ENCODE measurements at places on chromosomes 1 and 21.
A peak's percentile ranks its signal among the peaks of the same experiment; 100 is the strongest.

GRCh38 chr1:183915625-183916510 is 110.9 kb downstream of the RGL1 start:
- peak; percentile 98 for DNase-seq

- no peak for DNase-seq
Measured at GRCh38 chr1:167054531-167054930, 35.6 kb downstream of the GPA33 start.

- DNase-seq: no peak
Measured at GRCh38 chr1:58996341-58997059, 212.7 kb upstream of the JUN start.

GRCh38 chr1:81151206-81151605 is 649.5 kb upstream of the ADGRL2 start:
- no peak for DNase-seq

DNA sequence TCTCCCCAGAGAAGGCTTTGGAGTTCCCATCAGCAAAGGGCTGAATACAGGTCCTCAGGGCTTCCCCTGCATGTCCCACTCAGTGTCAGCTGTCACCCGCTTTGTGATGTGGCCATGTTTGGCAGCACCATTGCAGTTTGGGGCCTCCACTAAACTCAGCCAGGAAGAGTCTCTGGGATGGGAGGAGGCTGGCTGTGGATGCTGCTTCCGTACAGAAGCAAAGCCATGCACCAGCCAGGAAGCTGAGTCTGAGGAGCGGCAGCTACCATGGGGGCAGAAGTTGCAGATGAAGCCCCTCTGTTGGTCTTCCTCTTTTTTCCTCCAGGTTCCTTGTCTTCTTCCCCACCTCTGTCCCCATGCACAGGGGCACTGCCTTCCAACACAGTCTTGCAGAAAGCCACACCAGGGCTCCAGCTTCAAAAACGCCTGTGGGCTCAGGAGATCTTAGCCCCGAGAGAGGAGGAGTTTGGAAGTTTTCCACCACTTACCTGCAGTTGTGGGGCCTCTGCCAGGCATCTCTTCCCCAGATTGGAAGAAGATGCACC is 416.8 kb downstream of the NPHP4 start:
- no peak for DNase-seq

GRCh38 chr1:4319496-4319895 is 334.9 kb upstream of the AJAP1 start:
- no peak for DNase-seq

- no peak for DNase-seq
Measured at GRCh38 chr21:38664315-38664714, 141.4 kb upstream of the ETS2 start.

GRCh38 chr1:218546314-218546713 is 201.2 kb downstream of the TGFB2 start:
- DNase-seq: no peak

DNA sequence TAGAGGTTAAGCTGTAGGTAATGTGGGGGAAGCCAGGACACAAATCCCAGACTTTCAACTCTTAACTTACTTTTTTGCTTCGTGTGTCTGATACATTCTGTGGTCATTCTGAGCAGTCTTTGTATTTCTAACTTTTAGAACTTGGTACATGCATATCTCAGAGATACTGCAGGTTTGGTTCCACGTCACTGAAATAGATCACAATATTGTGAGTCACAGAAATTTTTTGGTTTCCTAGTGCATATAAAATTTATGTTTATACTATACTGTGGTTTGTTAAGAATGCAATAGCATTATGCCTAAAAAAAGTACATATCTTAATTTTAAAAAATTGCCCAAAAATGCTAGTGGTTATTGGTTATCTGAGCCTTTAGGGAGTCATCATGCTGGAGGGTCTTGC is 3.2 kb downstream of the URB2 start:
- no peak for DNase-seq

- DNase-seq: no peak
Measured at GRCh38 chr1:42420121-42420520, 35.7 kb downstream of the ZMYND12 start.

- no peak for DNase-seq
Measured at GRCh38 chr1:246080031-246080430, 427.0 kb downstream of the SMYD3 start.

DNA sequence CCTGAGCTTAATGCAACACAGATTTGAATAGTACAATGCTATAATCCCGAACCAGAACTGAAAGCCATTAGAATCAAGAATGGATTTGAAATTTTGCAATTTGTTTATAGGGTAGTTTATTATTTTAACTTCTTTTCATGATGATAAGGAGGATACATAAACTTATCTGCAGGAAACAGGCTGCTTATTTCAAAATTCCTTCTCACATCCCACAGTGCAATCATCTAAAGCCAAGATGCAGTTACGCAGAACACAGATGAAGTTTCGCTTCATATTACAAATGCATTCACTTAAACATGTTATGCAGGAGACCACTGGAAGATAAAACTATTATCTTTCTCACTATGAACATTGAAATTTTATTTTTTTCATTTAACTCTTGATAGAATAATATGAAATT is 1019.6 kb downstream of the PLA2G4A start:
- no peak for DNase-seq

DNA sequence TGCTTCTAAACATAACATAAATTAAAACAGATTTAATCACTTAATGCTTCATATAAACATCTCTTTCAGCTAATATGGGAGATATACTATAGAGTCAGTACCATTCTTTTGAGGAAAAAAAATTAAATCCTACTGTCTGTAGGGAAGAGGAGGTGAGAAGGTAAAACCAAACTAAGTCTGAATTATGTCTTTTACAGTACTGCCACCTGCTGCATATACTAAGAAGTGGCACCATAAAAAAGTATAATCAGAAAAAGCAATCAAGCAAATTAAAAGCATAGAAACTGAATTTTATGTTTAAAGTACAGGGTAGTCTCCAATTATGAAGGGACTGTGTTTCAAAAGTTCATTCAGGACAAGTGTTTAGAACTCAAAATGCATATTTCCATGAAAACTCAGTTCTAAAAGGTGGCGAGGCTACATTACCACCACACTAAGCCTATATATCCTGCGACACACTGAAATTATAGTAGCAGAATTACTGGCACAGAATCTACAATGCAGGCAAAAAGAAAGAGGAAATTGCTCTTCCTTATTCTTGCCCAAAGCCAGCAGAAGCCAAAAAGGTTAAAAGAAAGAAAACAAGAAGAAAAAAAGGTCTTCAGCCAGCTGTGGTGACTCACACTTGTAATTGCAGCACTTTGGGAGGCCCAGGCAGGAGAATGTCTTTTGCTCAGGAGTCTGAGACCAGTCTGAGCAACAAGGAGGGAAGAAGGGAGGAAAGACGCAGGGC is 9.0 kb downstream of the NSL1 start:
- DNase-seq: peak; percentile 16

- no peak for DNase-seq
Measured at GRCh38 chr1:38803647-38804046, 55.9 kb downstream of the RRAGC start.

- DNase-seq: peak; percentile 28
Measured at GRCh38 chr1:162276493-162276892, 100.2 kb downstream of the SPATA46 start.

GRCh38 chr1:17348593-17349234 is 23.3 kb upstream of the PADI6 start:
- DNase-seq: no peak

DNA sequence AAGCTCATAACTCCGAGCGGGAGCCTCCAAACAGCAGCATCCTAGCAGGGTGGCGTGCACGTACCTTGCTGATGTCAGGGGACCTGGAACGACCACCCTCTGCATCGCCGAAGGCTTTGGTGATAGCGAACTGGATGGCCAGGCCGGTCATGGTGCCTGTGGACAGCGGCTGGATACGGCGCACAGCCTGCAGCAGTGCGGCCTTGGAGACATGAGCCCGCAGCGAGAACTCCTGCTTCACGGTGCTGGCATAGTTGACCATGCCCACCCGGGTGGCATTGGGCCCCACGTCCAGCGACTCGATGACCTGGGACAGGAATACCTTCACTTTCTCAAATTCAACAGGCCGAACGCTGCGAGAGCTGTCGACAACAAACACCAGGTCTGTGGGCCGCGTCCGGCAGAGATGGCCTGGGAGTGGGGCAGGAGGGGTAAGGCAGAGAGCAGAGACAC is 2.0 kb downstream of the MATN1 start:
- DNase-seq: no peak

DNA sequence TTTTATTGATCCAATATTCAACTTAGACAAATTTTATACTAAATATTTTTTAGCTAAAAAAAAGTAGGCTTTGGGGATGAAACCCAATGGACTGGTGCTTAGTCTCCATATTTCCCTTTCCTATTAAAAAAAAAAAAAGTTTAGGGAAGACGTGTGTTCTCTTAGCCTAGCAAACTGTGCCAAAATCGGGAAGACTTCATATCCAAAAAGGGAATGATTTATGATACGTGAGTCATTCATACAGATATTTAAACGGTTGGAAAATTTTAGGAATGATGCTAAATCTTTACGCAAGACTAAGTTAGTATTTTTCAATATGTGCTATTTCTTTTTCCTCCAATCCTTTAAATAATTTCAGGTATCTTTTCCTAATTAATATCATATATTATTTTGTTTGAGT is 50.7 kb downstream of the SPATA17 start:
- DNase-seq: no peak

DNA sequence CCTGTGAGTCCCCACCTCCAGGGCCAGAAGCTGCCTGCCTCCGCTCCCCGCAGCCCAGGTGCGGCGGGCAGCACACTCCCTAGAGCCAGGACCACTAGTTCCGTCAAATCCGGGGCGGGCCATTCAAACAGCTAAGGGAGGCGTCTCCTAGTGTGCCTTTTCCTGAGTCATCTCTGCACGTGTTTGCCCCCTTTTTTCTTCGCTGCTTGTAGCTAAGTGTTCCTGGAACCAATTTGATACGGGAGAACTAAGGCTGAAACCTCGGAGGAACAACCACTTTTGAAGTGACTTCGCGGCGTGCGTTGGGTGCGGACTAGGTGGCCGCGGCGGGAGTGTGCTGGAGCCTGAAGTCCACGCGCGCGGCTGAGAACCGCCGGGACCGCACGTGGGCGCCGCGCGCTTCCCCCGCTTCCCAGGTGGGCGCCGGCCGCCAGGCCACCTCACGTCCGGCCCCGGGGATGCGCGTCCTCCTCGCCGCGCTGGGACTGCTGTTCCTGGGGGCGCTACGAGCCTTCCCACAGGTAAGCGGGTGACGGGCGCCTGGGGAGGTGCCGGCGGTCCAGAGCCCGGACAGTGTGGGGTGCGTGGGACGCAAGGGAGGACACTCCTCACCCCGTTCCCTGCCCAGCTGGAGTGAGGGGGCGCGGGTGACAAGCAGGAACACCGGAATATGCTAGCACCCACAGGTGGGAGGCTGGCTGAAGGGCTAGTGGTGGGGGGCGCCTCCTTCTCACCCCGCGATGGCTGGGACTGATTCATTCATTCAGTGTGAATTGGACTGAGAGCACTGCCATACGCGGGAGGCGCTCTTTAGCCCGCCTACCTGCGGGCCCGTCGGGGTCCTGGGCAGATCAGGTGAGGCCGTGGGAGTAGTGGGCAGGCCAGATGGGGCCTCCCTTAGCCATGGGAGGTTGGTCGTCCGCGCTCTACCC is at the start of gene TNFRSF8:
Gene TNFRSF8 (plus strand): TSS at position 163 of the 932 bp plus-strand sequence. CDS start 296 bp downstream, at position 459.
- DNase-seq: no peak

DNA sequence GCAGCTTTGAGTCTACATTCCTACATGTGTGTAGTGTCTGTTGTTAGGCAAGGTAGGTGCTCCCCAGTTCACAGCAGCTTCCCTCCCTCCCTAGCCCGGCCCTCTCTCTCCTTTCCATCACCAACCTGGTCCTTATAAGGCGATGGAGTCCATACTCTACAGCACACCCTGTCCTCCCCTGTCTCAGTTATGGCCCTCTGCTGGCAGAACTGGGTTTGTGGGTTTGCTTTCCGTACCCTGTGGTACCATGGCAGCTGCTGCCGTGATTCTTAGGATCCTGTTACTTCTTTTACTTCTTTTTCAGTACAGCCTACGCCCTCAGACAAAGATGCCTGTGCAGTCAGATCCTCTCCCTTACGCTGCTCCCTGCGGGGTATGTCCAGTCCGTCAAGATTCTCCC is 31.7 kb downstream of the AK5 start:
- no peak for DNase-seq

- no peak for DNase-seq
Measured at GRCh38 chr1:236455243-236455642, 61.2 kb downstream of the EDARADD start.

DNA sequence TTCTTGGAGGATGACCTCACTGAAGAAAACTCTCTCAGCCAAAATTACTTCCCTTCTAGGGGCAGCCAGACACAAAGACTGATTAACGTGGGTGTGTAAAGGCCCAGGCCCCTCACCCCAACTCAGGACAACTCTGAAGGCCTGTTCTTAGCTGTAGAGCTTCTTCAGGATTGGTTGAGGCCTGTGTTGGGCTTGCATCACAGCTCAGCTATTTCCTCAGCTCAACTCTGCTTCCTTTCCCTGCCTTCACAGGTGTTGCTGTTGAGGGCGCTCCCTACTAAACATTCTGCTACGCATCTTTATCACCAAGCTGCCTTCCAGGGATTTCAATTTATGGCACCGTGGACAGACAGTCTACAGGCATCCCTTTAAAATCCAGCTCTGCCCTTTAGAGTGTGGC is 36.8 kb downstream of the MAB21L3 start:
- DNase-seq: no peak

GRCh38 chr1:219144658-219145315 is 28.9 kb upstream of the LYPLAL1 start:
- no peak for DNase-seq

DNA sequence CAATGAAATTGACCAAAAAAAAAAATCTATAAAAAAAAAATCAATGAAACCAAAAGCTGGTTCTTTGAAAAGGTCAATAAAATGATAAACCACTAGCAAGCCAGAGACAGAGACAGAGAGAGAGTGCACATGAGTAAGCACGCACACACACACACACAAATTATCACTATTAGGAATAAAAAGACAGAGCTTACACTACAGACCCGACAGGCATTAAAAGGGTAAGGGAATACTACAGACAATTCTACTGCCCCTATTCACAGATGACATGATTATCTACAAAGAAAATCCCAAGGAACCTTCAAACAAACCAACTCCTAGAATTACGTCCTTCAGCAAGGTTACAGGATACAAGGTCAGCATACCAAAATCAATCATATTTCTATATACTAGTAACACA is 38.6 kb downstream of the TARBP1 start:
- no peak for DNase-seq

- DNase-seq: no peak
Measured at GRCh38 chr1:200905411-200906052, 10.8 kb downstream of the INAVA start.

DNA sequence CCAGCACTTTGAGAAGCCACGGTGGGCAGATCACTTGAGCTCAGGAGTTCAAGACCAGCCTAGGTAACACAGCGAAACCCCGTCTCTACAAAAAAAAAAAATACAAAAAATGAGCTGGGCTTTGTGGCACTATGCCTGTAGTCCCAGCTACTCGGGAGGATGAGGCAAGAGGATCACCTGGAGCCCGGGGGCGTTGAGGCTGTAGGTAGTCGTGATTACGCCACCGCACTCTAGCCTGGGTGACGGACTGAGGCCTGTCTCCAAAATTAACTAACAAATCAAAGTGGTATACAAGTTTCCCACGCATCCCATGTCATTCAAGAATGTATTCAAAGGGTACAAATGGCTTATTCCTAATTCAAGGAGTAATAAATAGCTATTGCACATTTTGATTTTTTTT is 2.4 kb downstream of the AUNIP start:
- DNase-seq: no peak
